ENCODE measurements at places on chromosomes 4 and X.

- DNase-seq = no peak
These were observed 99.4 kb upstream of the NDP start for GRCh38 chrX:44072631-44073030.

GRCh38 chr4:25163196-25163595 is 2.9 kb upstream of the SEPSECS start:
- DNase-seq = no peak

GRCh38 chr4:7156761-7157488 is 35.4 kb upstream of the SORCS2 start:
- DNase-seq = peak; percentile 3

GRCh38 chrX:106481341-106481740 is 130.4 kb upstream of the RADX start:
- DNase-seq = peak; percentile 4

GRCh38 chr4:83605744-83606172 is 69.8 kb downstream of the GPAT3 start:
- no peak for DNase-seq
